EH (cell line): ENCODE measurements at places on chromosomes 7 and 10.

- peak; percentile 46 for DNase-seq
Measured at GRCh38 chr10:89114846-89115625, 92.1 kb downstream of the CH25H start.

- no peak for DNase-seq
Measured at GRCh38 chr7:88669913-88670312, 89.6 kb upstream of the ZNF804B start.

- no peak for DNase-seq
Measured at GRCh38 chr10:8375137-8375536, 320.6 kb downstream of the GATA3 start.

GRCh38 chr7:43697690-43698089 is 31.6 kb downstream of the COA1 start:
- peak; percentile 57 for DNase-seq

GRCh38 chr7:18295781-18296423 is 199.6 kb upstream of the HDAC9 start:
- no peak for DNase-seq

DNA sequence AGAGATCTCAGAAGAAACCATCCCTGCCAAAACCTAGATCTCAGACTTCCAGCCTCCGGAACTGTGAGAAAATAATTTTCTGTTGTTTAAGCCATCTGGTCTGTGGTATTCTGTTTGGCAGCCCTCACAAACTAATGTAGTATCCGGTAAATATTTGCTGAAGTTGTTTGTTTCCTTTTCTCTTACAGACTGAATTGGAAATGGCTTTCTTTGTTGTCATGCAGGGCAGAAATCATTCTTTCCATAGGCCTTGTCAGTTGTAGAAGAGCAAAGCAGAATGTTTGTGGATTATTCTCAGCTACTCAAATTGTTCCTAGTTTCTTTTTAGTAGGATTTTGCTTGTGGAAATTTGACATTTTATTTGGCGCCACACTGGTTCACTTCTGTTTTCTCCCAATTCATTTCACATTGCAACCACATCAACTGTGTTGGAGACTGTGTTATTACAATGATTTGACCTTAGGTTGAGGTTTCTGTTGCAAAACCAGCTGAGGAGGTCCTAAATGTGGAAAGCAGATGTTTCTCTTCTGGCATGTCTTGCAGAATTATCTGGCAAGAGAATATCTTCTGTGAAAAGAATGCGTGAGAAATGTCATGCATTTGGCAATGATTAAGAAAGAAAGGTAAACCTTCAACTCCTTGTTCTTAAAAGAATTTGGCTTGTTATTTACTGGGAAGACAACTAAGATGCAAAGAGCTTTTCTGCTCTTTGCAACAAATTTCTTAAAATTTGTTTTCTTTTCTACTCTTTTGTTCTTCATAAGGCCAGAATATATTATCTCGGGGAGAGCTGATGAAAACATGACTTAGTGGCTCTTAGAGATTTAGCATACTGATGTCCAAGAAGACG is 25.8 kb downstream of the ACTA2 start:
- peak; percentile 86 for DNase-seq

- no peak for DNase-seq
Measured at GRCh38 chr10:97981816-97982215, 48.6 kb downstream of the CRTAC1 start.

DNA sequence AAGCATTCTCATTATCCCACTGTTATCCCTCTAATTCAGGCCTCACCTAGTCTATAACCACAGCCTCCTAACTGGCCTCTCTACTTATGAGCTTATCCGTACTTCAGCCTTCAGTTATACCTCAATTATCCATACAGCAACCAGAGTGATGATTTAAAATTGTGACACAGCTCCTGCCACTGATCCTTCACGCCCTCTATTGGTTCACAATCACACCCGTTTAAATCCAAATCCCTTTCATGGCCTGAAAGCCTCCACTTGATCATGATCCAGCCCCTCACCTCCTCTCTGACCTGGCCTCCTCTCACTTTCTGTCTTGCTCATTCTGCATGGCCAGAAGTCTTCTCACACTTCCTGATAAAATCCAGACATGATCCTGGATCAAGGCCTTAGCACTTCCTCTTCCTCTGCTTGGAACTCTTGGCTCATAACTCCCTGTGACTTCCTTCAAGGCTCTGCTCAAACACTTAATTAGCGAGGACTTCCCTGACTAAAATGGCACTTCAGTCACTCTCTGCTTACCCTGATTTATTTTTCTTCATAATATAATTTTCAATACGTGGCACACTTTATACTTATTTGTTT is 19.0 kb upstream of the TMEM26 start:
- no peak for DNase-seq

DNA sequence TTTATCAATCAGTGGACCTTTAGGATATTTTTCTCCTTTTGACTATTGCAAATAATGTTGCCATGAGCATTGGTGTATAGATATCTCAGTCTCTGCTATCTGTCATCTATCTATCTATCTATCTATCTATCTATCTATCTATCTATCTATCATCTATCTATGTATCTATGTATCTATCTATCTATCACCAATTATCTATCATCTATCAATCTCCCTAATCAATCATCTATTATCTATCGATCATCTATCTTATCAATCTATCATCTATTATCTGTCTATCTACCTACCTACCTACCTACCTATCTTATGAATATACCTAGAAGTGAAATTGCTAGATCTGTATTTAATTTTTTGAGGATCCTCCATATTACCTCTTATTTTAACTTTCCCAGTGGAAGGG is 69.6 kb downstream of the EMX2 start:
- DNase-seq, result no peak

- no peak for DNase-seq
Measured at GRCh38 chr10:21700474-21700873, 166.4 kb downstream of the MLLT10 start.

DNA sequence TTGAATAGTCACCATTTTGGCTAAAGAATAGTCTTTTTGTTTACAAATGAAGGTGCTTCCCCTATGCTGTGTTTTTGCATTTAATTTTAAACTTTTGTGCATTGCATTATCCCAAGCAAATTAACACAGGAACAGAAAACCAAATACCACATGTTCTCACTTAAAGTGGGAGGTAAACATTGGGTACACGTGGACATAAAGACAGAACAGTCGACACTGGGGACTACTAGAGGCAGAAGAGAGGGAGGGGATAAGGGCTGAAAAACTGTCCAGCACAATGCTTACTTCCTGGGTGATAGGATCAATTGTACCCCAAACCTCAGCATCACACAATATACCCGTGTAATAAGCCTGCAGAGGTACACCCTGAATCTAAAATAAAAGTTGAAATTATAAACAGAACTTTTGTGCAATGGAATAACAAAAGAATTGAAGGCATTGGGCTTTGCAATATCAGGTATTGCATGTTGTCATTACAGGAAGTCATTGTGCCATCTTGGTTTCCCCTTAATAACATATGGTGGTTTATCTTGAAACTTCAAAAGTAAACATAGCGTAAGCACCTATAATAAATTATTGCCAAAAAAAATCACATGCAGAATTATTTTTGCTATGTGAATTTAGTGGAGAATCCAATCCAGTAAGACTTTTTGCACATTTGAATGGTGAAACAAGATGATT is 16.1 kb downstream of the ADD3 start:
- no peak for DNase-seq

DNA sequence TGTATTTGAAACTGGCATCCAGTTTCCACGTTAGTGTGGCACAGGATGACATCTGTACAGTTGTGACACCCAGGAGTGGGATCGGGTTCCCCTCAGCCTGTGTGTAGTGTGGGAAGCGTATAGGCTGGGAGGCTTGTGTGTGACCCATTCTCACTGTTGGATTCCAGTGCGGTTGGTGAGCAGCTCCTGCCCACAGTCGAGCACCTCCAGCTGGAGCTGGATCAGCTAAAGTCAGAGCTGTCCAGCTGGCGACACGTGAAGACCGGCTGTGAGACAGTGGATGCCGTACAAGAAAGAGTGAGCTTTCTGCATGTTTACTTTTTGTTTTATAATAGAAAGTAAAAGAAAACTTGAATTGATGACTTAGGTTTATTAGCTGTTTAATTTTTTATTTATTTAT is 18.7 kb upstream of the GET4 start:
- DNase-seq, result no peak

GRCh38 chr10:82267465-82267864 is 392.5 kb downstream of the NRG3 start:
- DNase-seq, result no peak

DNA sequence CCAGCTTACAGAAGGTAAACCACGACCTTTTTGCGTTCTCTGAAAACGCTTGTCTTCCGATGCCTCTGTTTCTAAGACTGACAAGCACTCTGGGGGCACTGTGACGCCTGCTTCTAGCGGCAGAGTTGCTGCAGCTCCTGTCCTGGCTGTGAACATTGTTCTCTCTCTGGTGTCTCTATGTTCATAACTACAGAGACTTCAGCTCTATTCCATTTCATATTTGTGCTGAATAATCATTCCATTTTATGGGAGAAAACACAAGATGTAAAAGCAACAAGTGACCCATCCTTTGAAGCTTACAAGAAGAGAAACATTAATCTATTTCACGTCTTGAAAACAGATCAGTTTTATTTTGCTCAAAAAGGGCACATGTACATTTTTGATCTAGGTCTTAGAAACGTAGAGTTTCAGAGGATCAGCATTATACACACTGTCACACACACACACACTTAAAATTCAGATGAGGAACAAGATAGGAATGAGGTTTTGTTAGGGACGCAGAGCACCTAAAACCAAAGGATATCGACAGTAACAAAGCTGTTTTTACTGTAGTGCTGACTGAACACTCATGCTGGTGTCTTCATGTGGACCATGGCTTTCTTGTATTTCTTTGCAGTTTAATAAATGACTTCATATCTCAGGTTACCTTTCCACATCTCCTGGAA is 3.0 kb downstream of the IKZF1 start:
- no peak for DNase-seq

DNA sequence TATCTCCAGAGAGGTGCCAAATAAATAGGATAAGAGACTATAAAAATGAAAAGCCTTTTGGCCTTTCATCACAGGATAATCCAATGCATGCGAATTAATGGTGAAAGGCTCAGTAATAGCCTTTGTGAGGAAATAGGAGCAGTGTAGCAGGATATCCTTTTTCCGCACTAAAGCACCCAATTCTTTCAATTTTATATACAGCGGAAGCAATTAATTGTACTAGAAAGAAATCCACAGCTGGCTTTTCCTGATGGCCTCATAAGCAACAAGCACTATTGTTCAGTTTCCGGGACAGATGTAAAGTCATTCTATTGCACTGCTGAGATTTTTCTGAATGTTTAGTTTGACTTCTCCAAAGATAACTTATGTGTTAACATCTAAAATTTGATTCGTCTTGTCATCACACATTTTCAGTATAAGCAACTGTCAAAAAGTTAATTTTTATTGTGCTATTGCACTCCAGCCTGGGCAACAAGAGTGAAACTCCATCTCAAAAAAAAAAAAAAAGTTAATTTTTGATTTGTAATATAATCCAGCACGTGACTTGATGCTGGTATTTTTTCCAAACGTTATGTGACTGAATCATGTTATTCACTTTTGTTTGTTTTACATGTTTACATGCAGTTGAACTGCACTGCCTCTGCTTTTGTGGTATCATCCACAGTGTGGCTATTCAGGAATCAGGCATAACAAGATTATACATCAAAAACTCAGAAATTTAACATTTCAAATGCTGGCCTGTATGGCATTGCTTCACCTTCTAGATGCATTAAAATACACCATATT is 8.4 kb upstream of the BMPR1A start:
- DNase-seq, result peak; percentile 15

GRCh38 chr10:121252756-121253155 is 345.5 kb downstream of the FGFR2 start:
- no peak for DNase-seq

DNA sequence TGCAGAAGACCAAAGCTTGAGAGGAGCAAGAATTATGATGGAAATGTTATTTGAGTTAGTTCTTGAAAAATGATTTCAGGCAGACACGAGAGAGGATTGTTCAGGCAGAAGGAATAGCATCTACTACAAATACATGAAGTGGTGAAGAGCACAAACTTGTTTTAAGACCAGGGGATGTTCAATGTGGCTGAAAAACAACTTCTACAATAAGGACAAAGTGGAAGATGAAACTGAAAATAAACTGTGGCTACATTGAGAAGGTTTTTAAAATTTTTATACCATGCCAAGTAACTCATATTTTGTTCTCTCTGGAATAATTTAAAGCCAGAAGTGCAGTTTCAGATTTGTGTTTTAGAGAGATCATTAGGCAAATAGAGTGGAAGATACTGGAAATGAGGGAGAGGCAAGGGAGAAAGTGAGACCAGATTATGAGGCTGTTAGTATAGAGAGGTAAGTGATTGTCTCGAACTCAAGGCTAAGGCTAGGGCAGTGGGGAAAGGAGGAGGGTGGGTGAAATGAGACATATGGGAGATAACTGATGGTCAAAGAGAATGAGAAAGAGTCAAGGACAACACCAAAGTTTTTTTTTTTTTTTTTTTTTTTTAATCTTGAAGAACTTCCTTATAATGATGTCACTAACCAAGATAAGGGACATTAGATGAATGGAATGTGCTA is 115.4 kb downstream of the MDFIC start:
- no peak for DNase-seq

DNA sequence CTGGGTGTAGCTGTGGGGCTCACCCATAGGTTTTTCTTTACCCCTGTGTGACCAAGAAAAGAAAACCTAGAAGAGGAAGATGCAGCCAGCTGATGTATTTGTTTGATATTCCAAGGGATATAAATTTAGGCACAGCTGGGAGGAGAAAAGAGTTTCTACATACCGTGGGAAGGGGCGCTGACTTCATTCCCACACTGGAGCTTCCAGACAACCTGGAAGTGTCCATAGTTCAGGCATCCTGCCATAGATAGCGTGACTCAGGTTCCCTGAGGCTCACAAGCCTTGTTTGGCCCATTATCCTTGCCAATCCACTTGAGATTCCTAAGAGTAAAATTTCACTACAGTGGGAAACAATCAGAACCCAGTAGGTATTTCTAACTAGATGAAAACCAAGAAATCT is 371.7 kb upstream of the NRP1 start:
- peak; percentile 96 for DNase-seq

- DNase-seq, result no peak
Measured at GRCh38 chr10:86580521-86580891, 58.9 kb upstream of the WAPL start.

DNA sequence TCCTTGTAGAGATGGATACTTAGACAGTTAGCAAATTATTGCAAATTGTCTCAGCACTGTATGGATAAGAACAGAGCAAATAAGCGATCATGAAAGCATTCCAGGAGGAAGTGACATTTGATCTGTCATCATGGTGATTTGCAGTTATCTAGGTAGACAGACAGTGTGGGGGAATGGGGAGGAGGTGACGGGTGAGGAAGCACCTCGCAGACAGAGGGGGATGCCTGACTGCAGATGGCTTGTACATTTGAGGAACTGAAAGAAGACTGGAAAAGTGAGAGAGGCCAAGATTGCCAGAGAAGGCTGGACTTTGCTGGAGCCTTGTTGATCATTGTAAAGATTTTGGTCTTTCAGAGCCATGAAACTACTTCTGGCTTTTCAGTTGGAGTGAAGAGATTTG is 318.2 kb upstream of the CELF2 start:
- no peak for DNase-seq

GRCh38 chr10:71694567-71694968 is 25.0 kb downstream of the C10orf105 start:
- DNase-seq, result no peak
